Left kidney (tissue), 8 donors: ENCODE measurements at places on chromosomes 6 and 20. TPM values are rescaled to one million over a fixed set of nuclear protein-coding genes. Genes with fewer than 3 reads are reported as not detected.

- no peak for DNase-seq
These were observed 47.6 kb upstream of the NOTCH4 start for GRCh38 chr6:32271429-32271828.

DNA sequence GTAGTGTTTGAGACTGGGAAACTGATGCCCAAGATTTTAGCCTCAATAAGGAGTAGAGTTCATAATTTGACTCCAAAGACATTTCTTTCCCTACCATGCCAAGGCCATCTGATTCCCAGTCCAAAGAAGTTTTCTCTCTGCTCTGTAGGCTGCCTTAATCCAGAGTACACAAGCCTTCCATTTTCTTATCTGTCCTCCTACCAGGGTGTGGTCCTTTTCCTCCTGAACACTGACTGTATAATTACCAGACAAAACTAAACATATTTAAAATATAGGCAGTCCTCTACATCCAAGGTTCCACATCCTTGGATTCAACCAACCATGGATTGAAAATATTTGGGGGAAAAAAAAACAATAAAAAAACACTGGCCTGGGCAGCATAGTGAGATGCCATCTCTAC is 108.4 kb downstream of the SLC16A10 start:
- DNase-seq = no peak

DNA sequence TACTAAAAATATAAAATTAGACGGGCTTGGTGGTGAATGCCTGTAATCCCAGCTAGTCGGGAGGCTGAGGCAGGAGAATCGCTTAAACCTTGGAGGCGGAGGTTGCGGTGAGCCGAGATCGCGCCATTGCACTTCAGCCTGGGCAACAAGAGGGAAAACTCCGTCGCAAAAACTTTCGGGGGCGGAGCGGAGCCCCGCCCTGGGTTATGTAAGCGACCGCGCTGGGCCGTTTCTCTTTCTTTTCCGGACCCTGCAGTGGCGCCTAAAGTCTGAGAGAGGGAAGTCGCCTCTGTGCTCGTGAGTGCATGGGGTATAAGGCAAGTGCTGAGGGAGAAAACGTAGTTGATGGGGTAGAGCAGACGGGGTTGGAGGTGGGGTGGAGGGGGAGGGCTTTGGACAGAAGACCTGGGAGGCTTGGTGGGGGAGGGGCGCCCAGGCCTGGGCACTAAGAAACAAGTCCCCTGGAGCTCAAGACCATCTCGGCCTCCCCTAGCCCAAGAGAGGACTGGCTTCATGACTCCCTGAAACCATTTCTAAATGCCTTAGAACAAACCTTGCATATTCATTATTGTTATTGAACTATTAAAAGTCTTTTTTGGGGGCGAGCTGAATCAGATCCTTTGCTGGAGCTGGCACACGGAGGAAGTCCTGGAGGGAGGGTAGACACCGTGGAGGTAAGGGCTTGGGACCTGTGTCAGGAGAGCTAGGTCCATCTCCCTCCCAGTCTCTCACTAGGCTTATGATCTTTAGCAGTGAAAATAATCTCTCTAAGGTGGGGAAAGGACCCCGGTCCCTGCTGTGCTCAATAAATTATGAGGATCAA is 2.7 kb upstream of the MICA start:
- DNase-seq = peak; percentile 37

DNA sequence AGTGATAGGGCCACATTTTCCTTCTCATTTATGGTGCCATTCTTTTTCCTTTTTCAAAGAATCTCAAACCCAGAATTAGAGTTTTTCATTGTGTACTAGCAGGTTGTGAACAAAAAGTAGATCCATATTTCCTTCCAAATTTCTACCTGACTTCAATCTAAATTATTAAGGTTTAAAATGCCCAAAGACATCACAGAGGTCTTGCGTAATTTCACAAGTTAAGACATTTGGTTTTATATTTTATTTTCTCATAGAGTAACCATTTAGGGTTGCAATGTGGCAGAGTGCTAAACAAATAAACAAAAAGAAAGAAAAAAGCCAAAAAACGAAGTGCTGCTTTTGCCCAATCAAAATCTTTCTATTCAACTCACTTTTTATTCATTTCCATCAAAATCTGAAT is 49.4 kb upstream of the MBOAT1 start:
- DNase-seq = no peak

GRCh38 chr6:151043944-151044343 is 178.4 kb downstream of the MTHFD1L start:
- no peak for DNase-seq

GRCh38 chr6:100261486-100261885 is 203.2 kb downstream of the SIM1 start:
- no peak for DNase-seq

DNA sequence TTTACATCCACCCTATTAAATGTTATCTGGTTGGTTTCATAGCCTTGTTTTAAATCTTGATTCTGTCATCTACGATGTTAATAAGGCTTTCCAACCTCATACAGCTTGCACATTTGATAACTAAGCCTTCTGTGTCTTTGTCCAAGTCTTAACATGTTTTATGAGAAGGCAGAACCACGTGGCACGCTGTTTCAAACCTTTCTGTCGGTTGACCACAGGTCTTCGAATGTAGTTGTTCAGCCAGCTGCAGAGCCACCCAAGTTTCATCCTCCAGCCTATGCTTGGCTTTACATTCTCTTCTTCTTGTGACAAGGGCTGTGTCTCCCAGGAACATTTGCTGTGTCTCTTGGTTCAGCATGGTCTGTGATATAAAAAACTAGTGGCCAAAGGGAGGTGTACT is 15.7 kb upstream of the SGK2 start:
- no peak for DNase-seq

GRCh38 chr6:144215402-144215931 is 65.2 kb downstream of the STX11 start:
- DNase-seq = no peak

DNA sequence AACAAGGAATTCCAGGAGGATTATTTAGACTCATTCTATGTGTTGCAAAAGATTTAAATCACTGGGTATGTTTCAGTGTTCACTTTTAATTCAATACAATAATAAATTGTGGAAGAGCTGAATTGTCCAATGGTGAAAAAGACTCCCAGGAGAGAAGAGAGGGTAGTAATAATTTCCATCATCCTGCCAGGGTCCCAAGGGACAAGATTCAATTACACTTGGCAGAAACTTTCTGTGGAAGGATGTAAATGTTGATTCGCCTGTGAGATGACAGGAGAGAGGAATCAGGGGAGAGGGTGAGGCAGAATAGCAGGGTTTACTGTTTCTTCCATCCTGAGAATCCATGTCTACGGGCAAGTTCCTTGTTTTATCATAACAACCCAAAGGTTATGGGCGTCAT is 342.7 kb downstream of the ESR1 start:
- no peak for DNase-seq

DNA sequence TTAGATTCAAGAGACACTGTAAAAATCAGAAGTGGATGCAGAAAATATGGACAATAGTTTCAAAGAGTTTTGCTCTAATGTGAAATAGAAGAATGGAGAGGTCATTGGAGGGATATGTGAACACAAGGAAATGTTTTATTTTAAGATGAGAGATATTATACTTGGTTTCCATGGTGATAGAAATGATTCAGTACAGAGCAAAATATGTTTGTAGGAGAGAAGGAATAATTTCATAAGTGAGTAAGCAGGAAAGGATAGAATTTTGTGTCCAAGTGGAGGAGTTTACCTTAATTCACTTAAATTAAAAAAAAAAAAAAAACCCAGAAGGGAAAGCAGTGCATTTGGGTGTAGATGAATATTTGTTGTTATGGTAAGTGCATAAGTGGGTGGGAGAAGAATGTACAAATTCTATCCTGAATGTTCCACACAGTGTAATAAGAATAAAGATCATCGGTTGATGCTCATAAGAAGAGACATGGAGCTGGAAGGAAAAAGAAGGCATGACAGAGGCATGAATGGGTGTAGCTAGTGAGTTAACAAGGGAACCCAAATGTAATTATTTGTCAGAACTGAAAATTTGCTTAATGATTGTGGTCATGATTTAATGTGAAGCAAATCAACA is 688.9 kb upstream of the GJE1 start:
- no peak for DNase-seq

DNA sequence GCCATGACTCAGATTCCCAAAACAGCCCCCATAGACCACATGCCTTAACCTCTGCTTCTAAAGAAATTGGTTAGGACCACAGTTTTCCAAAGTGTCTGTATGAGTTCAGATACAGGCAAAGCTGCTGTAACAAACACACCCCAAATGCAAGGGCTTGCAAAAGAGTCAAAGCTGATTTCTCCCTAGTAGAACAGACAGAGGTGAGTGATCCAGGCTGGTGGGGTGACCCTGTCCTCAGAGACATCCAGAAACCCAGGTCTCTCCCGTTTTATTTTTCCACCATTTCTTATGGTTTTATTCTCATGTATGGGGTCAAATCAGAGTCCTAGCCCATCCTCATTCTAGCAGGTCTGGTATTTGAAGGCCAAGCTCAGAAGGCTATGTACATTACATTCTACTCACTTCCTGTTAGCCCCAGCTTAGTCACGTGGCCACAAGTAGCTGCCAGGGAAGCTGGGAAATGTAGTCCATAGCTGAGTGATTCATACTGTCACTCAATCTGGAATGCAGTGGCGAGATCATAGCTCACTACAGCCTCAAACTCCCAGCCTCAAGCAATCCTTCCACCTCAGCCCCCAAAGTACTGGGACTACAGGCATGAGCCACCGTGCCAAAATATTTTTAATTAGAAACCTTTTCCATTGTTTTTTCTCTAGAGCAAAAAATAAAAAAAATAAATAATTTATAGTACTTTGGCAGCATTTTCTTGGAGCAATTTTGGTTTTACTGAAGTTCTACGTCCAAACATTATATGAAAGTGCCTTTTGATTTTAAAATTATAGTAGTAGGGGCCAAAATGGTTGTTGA is 175.2 kb downstream of the ZMYND8 start:
- DNase-seq = no peak

- peak; percentile 44 for DNase-seq
These were observed 146.1 kb downstream of the TFAP2A start for GRCh38 chr6:10268611-10269310.

DNA sequence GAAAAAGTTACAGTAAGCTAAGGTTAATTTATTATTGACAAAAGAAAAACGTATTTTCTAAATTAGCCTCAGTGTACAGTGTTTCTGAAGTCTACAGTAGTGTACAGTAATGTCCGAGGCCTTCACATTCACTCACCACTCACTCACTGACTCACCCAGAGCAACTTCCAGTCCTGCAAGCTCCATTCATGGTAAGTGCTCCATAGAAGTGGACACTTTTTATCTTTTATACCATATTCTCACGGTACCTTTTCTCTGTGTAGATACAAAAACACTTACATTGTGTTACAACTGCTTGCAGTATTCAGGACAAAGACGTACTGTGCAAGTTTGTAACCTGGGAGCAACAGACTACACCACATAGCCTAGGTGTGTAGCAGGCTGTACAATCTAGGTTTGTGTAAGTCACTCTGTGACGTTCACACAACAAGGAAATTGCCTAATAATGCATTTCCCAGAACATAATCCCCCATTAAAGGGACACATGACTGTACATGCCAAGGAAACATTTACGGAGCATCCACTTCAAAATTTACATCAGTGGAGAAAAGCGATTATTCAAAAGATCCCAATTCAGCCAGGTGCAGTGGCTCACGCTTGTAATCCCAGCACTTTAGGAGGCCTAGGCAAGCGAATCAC is 133.4 kb downstream of the BANF2 start:
- no peak for DNase-seq

GRCh38 chr20:57964011-57964862 is 254.4 kb upstream of the PMEPA1 start:
- DNase-seq = no peak

DNA sequence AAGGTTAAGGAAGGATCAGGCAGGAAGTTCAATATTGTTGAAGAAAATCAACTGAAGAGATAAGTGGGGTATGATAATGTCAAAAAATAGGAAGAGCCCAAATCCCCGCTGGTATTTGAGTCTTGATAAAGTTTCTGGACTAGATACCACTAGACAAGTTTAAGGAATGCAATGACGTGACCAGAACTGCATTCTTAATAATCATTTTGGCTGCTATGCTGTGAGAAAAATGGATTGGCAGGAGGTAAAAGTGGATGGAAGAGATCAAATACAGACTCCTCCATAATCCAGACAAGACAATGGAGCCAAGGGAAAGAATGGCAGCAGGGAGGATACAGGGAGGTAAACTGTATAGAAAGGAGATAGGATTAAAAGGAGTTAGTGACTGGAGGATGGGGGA is 128.2 kb downstream of the COL12A1 start:
- DNase-seq = no peak

DNA sequence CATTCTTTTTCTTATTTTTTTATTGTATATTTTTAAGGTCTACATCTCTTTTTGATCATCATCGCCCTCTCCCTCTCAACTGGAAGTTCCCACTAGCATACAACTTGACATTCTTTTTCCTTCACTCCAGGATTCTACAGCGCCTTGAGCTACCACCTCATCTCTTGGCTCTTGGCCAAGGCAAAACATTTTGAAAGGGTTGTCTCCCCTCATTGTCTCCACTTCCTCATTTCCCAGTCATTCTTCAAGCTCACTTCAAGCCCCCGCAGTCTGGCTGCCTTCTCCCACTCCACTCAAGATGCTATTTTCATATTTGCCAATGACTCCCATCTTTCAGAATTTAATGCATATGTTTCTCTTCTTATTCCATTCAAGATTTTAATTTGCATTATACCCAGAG is 63.0 kb downstream of the OPN5 start:
- no peak for DNase-seq

DNA sequence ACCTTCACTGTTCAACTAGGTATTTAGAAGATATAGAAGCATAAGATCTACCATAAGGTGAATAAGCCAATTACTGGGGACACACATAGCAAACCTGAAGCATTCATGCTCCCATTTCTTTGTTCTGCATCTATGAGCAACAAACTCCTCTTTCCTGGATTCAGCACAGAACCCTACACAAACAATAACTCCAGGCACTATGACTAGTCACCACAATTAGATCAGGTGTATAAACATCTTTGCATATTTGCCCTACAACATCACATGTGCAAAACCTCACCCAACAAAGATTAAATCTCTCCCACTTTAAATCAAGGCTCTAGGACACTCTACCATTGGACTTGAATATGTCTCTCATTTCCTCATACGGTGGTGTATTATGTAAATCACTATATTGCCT is 652.3 kb downstream of the EPHA7 start:
- no peak for DNase-seq

Gene WFDC2
- polyA plus RNA-seq = 164 TPM

Gene CST9
- 0.08 TPM for polyA plus RNA-seq

Gene MROH8
- polyA plus RNA-seq = 9.2 TPM

Gene JARID2
- polyA plus RNA-seq = 28.4 TPM

Gene TSPYL4
- polyA plus RNA-seq = 63.1 TPM

Gene RRAGD
- polyA plus RNA-seq = 34.7 TPM

Gene C20orf144
- polyA plus RNA-seq = 0.33 TPM

Gene UNC5CL
- polyA plus RNA-seq = 8.4 TPM

Gene PLG
- polyA plus RNA-seq = 8.7 TPM
